ENCODE measurements at places on chromosomes 4 and X.

GRCh38 chr4:156799121-156799589, 172.4 kb downstream of the PDGFC start:
- DNase-seq = no peak

GRCh38 chrX:46268412-46268811, 276.8 kb downstream of the ZNF674 start:
- no peak for DNase-seq

- DNase-seq = no peak
Measured at GRCh38 chr4:79949178-79949577, 123.9 kb downstream of the ANTXR2 start.

GRCh38 chr4:77833126-77833724, 14.1 kb upstream of the CNOT6L start:
- no peak for DNase-seq

GRCh38 chrX:154036513-154036912, 16.8 kb upstream of the IRAK1 start:
- DNase-seq = no peak

DNA sequence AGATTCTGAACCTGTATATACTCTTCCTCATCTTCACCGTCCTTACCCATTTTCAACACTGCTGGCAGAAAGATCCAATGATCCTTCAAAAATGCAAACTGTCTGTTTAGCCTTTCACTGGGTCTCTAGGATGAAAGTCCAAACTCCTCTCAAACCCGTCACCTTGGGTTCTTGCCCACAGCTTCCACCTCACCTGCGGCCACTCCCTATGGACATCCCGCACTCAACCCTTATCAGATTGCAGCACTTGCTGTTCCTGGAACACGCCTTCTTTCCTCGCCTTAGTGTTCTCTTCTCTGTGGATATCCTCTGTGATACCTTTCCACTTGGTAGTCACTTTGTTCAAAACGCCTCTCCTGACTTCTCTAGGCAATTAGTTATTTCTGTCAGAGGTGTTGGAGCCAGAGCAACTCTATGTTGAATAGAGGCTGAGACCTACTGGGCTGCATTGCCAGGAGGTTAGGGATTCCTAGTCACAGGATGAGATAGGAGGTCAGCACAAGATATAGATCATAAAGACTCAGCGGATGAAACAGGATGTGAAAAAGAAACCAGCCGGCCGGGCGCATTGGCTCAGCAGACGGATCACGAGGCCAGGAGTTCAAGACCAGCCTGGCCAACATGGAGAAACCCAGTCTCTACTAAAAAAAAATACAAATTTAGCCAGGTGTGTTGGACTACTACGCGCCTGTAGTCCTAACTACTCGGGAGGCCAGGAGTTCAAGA, 4.2 kb upstream of the NOCT start:
- DNase-seq = no peak

GRCh38 chr4:40301603-40302002, 33.5 kb upstream of the CHRNA9 start:
- no peak for DNase-seq

GRCh38 chrX:107507093-107507743, 57.8 kb downstream of the FRMPD3 start:
- no peak for DNase-seq

DNA sequence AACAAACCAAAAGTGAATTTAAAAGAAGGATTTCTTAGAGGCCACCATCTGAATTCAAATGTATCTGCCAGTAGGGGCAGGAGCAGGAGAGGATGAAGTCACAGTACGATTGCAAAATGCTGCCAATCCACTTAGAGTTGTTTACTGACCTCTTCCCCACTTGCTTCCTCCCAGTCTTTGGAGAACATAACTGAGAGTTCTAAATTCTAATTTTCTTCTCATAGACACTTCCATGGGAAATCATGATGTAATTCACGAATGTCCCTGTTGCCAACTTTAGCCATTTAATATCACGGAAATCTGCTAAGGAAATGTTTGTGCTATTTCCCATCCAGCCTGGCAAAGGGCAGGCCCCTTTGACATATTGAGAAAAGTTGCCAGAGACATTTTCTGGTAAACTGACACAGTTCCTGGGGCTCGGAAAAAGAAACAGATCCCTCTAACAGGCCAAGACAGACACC, 33.6 kb upstream of the NOCT start:
- no peak for DNase-seq

DNA sequence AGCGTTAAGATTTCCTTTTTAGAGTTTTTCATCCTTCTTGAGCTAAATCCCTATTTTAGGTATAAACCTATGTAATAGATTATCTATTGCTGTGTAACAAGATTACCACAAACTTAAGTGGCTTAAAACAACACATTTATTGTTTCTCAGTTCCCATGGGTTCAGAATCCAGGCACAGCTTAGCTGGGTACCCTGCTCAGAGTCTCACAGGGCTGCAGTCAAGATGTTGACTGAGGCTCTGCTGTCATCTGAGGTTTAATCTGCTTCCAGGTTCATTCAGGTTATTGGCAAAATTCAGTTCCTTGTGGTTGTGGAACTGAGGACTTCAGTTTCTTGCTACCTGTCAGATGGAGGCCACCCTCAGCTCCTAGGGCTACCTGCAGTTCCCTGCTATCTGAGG, 60.9 kb downstream of the GK start:
- DNase-seq = no peak

DNA sequence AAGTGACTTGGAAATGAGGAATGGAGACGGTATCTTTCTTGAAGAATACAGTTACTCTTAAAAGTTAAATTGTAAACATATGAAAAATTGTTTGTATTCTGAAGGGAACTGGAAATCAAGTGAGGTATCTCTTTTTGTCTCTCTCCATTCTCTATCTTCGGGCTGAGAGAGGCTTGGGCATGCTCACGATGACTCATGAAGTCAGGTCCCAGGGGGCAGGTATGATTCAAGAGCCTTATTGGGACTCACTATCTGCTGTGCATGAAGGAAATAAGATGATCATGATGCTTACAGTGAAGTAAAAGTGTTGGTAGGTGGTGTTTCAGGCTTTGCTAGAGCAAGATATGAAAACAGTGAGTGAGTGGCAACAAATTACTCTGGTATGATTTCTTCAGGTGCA, 200.4 kb upstream of the PITX2 start:
- no peak for DNase-seq

DNA sequence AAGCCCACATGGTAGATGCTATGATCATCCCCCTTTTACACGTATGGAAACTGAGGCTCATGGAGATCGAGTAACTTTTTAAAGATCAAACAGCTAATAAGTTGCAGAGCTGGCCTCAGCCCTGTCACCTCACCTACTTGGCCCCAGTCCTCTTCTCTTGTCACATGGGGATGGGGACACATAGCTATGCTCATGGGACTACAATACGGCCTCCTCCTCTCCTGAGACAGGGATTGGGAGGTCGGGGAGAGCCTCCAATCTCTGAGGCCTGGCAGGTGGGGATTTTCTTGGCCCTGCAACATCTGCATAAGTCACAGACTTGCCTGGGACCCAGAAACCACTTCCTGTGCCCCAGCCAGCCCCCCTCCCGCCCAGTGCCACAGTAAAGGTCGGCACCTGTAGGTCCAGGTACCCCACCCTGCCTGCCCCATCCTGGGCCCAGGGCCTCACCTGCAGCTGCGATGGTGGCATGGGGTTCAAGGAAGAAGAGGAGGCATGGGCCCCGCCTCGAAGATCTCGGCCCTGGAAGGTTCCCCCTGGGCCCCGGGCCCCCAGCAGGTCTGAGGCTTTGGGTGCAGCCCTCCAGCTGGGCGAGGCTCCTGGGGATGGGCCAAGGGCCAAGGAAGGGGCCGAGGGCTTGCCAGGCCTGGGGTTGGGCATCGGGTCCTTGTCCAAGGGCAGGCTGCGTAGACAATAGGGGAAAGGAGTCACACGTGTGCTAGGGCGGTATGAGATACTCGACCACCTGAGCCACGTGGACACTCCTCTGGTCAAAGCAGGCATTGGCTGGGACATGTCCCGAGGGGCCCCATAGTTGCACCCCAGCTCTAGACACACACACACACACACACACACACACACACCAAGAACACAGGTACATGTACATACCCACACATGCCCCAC, 6.4 kb downstream of the FOXP3 start:
- DNase-seq = no peak

- DNase-seq = no peak
Measured at GRCh38 chr4:141376769-141377168, 156.1 kb downstream of the ZNF330 start.

GRCh38 chrX:43345166-43345565, 310.9 kb upstream of the MAOA start:
- DNase-seq = no peak

DNA sequence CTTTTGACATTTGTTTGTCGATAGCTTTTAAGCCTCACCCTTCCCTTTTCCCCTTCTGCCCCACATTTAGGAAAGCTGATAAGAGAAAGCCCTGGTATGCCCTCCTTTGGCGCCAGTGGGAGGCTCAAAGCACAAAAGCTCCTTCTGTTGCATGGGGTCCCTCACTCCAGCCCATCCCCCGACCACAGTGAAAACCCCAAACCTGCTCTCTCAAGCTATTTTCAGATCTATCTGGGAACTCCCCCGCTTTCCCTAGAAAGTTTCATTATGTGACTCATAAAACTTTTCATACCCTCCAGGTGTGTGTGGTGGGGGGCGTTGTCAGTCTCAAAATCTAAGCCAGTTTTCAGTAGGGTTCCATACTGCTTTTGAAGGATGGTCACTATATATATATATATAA, 259.0 kb upstream of the PCDH7 start:
- no peak for DNase-seq

- DNase-seq = no peak
Measured at GRCh38 chr4:2930135-2930757, 33.0 kb downstream of the NOP14 start.

DNA sequence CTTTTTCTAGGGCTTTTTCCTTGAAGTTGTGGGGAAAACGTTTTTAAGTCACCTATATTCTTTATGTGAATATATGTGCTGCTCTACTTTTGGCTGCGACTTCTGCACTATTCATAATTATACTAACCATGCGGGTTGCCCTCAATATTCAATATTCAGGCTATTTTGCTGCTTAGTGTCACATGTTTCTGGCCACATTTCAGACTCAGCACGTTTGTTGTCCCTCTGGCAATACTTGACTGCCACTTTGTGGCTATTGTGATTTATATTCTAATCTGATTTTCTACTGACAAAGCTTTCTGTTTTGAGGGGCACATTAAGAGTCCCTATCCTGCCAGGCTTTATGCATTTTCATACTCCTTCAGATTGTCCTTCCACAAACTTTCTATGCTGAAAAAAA, 63.9 kb upstream of the CT45A1 start:
- DNase-seq = no peak

DNA sequence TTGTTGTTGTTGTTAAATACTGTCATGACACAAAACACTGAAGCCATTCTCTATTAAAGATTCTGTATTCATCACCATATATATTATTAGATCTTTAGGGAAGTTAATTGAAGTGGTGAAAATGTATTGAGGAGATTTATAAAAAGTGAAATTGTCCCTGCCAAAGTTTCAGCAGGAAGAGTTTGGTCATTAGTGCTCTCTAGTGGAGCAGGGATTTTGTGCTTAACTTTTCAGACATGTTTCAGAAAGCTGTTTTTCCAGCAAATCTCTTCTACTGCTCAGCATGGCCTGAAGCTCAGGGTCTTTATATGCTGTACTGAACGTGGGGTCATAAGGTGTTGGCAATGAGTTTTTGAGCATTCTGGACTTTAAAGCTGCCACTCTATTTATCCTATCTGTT, 36.7 kb upstream of the CXXC4 start:
- DNase-seq = no peak

- no peak for DNase-seq
Measured at GRCh38 chr4:163688856-163689255, 194.4 kb downstream of the TMA16 start.

GRCh38 chr4:64125354-64125753, 283.9 kb downstream of the TECRL start:
- no peak for DNase-seq

DNA sequence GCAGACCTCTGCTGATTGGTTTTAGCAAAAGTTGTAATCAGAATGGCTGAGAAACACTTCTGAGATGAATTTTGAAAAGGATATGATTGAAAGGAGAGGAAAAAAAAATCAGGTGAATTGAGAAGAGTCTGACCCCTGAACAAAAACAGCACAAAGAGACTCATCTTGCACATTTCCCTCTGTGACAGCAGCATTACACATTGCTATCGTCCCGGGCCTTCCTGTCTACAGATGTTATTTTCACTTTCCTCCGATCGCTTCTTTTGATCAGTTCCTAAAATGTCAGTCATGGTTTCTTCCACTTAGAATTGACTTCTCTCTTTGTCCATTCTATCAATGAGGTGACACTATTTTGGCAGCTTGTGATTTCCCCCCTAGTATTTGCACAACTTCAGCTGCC, 262.6 kb downstream of the GPC3 start:
- no peak for DNase-seq

DNA sequence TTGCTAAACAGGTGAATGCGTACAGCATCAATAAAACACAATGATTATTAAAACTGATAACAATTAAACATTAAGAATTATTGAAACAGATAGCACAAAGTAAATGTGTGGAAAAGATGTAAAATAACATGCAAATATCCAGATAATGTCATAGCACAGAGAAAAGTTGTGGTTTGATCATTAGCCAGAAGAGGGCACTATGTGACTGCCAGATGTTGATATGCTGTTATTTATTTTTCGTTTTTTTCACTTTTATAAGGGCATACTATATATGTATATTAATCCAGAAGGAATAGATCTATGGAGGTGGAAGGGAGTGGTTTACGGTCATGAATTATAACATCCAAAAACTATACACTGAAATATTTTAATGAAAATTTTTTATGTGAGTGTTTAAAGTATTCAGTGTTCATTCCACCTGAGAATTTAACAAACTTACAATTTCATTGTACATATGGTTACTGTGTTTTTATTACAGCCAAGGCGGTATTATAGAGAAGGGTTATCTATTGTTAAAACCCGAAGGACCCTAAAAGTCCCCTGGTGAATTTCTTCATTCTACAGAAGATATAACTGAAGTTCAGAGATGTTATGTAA, 211.9 kb upstream of the UGT8 start:
- DNase-seq = peak; percentile 18

DNA sequence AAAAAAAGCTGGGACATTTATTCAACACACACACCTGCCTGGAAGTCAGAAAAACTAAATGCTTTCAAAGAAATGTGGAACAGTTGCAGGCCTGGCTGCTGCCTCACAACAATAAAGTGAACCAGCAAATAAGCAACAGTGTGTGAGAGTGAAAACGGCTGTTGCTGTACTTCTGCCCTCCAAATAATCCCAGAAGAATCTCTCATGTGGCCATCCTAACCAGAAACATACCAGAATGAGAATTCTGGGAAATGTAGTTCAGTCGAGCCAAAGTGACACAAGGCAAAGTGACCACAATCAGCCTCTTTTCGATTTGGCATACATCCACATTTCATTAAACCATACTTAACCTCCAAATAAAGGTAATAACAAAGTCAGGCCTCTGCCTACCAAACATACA, 204.5 kb downstream of the SLC7A11 start:
- DNase-seq = no peak

DNA sequence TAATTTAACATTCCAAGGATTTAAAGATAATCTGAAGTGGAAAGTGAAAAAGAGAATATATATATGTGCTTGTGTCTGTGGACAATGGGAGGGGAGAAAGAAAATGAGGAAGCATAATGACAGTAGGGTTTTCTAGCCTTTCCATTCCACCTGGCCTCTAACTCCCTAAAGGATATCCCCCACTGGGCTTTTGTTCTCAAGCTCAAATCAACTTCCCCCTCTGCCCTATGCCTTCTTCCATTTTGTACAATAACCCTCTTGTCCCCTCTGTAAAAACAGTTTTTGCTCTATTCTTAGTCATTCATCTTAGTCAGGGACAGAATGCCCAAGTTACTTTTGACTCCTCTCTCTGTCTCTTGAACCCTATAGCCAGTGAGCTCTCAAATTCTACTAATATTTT, 23.6 kb downstream of the ANTXR2 start:
- no peak for DNase-seq
